H54 (cell line): ENCODE measurements at places on chromosomes 2 and 18.

GRCh38 chr2:156909983-156910382 is 347.5 kb upstream of the GALNT5 start:
- no peak for DNase-seq

GRCh38 chr2:150802635-150803034 is 315.2 kb upstream of the RND3 start:
- DNase-seq = no peak

DNA sequence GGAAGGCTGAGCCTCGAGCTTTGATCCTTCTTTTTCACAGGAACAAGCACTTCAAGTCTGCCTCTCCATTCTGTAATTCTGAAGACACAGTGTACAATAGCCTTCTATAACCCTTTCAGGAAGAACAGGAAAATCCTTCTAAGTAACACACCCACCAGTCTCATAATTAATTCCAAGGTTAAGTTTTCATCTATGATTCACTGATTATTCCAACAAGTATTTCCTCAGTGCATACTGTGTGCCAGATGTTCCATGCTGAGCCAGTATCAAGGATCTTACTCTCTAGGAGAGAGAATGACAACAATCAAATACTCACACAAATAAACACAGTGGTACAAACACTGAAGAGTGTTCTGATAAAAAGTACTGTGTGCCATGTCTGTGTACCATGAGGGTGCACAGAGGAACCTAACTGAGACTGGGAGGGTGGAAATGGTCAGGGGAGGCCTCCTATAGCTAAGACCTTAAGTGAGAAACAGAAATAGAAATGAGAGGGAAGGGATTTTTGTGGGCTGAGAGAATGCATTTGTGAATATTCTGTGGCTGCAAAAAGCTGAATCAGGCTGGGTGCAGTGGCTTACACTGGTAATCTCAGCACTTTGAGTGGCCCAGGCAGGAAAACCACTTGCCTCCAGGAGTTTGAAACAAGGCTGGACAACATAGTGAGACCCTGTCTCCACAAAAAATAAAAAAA is 7.3 kb upstream of the MTLN start:
- no peak for DNase-seq

- DNase-seq = no peak
Observed at GRCh38 chr2:150485871-150486538, 1.5 kb downstream of the RND3 start.

DNA sequence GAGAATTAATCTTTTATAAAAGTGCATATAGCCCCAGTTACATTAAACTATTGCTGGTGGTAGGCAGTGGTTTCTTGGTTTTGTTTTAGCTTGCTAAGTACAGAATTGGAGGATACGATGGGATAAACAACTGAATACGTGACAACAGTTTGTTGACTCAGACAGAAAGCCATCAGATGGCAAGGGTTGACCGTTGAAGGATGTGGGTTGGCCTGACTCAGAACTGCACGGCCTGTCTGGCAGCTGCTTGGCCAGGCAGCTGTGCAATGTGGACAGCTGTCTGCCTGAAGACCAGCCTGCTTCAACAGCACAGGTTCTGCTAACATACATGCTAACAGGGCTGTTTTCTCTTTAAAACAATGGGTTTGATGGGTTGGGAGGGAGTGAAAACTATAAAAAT is 46.6 kb downstream of the PRKRA start:
- peak; percentile 44 for DNase-seq

DNA sequence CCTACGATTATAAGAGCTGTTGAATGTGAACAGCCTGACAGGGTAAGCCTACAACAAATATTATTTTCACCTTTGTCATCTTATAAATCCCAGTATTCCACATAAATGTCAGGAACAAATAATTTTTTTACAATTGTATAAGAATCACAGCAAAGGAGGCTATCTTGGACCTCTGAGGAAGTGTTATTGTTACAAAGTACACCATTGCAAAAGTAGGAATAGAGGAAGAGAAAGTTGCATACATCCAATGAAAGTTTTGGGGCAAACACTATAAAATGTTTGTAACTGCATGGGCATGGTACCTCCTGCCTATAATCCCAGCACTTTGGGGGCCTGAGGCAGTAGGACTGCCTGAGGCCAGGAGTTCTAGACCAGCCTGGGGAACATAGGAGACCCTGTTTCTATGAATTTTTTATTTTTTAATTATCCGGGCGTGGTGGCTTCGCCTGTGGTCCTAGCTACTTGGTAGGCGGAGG is 715 bp upstream of the MEMO1 start:
- no peak for DNase-seq

DNA sequence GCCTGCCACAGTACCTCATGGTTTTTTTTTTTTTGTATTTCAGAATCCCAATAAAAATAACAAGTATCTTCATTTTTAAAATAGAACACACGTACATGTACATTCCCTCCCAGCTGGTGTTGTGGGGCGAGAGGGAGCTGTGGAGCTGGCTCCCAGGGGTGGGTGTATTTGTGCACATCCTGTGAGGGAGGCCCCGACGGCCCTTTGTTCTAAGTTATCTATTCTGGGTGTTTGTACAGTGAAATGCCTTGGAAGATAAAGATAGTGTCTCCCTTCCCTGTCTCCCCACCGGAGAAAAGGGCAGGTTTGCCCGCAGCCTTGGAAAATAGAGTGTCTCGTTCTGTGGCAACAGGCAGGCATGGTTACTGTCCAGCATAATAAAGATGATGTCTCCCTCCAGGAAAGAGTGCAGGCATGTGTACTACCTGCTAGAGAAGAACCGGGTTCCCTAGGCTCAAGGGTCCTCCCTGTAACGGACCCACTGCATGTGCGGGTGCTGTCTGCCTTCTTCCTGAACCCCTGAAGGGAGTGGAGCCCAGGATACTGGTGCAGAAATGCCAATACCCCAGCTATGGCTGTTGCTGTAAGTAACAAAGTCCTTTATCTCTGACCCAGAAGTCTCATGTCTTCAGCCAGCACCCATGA is 12.1 kb upstream of the ALLC start:
- no peak for DNase-seq

- DNase-seq = no peak
Observed at GRCh38 chr2:20449501-20450200, 2.8 kb downstream of the RHOB start.

- no peak for DNase-seq
Observed at GRCh38 chr2:42851186-42851585, 58.8 kb upstream of the HAAO start.

DNA sequence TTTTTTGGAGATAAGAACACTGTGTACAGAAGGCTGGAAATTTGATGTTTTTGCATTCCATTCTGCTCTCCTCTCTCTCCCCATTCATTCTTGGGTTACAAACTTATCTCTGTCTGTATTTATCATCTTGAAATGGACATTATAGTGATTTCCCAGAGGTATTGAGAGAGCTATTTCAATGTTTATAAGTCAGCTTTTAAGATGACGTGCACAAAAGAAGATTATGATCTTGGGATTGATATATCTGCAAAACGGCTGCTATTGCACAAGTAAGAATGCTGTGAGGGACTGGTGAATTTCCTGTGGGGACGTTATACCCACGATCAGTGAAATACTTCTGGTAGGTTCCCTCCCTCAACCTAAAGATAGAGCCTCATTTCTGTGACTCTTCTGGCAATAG is 61.0 kb upstream of the DTNA start:
- DNase-seq = no peak

DNA sequence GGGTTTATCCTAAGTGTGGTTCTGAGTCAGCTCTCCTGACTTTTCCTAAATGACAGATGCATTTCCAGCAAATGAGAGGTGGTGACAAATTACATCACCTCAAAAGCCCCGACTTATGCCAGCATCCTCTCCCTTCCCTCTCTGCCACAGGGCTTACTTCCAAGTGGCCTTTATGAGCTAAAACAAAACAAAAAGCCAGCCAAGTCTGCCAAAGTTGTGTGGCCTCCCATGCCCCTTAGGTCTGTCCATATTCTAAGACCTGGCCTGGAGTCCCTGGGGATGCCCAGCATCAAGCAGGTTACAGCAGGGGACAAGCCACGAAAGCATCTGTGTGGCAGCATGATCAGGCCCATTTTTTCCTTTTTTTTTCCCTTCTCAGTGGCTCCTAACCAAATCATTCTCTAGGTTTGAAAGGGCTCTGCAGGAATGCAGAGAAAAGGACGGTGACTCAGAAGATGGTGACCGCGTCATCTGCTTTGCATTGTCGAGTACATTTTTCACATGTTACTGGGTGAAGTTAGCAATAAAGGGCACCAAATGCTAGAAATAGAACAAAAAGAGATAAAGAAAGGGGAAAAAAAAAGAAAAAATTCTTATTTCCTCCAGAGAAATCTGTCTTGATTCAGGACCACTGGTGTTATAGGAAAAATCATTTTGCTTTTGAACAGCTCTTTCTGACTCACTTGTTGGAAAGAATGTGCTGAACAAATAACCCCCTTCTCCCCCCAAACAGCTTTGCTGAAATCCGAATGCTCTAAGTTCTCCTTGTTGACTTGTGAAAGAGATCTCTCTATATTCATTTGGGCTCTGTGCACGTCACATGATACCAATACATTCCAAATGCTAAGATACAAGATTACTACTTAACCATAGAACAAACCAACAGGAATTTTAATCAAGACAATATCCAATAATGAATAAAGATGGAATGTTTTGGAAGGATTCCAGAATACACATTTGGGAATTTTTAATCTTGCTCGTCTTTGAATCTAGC is 178.7 kb downstream of the EN1 start:
- DNase-seq = peak; percentile 29

- no peak for DNase-seq
Observed at GRCh38 chr2:148305476-148305875, 284.6 kb downstream of the MBD5 start.

DNA sequence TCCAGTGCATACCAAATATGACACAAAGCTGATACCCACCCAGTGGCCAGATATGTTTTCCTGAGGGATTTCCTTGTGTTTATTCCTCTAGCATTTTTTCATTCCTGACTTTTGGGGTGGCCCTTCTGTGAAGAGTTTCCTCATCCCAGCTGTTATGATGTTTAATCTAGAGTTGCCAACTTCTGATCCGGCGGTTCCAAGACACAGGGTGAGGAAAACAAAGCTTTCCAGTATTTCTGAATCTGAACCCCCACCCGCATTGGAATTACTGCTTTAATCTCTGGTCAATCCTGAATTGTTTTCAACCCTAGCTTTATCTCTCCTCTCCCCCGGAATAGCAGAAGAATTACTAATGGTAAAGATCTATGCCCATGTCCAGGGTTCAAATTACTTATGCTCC is 39.2 kb upstream of the PNPT1 start:
- DNase-seq = no peak

DNA sequence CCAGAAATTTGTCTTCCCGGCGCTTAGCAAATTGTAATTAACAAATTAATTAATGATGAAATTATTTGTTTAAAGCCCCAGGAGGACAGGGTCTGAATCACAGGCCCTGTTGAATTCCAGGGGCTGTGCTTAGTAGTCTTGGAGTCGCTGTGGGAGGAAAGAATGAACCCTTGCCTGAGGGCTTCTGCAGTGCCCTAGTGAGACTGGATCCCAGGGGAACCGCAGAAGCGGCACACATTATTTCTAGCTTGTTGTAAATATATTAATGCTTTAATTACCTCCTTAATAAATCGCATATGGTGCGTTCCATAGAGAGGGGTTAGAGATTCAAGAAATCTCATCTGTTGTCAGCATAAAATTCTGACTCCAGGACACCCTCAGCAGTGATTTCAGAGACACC is 235.4 kb downstream of the CELF4 start:
- no peak for DNase-seq
